Activated CD4-positive, alpha-beta T cell treated with anti-CD3 and anti-CD28 coated beads, Interleukin-2, amount 10 ng/mL, durations not matched to agents 7 days and 5 days (primary cell): ENCODE measurements at places on chromosomes 1 and 21.

DNA sequence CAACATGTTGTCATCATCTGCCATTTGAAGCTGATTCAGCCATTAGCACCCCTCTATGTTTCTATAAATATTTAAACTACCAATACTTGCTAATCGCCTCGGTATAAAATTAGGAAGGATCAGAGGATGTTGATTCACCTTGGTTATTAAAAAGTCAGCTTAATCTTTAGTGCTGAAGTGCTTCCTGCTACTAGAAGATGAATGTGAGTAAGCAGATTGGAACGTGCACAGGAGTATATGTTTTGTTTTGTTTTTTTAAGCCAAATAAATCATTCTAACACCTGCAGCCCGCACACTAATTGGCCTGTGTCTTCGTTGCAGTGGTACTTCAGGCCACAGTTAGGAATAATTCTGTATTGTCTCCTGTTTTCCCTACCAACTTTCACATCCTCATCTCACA is 485.7 kb downstream of the AJAP1 start:
- DNase-seq, result no peak

- no peak for DNase-seq
Measured at GRCh38 chr1:153515504-153516394, 20.0 kb downstream of the S100A6 start.

- no peak for DNase-seq
Measured at GRCh38 chr1:151940541-151940940, 31.2 kb upstream of the THEM4 start.

DNA sequence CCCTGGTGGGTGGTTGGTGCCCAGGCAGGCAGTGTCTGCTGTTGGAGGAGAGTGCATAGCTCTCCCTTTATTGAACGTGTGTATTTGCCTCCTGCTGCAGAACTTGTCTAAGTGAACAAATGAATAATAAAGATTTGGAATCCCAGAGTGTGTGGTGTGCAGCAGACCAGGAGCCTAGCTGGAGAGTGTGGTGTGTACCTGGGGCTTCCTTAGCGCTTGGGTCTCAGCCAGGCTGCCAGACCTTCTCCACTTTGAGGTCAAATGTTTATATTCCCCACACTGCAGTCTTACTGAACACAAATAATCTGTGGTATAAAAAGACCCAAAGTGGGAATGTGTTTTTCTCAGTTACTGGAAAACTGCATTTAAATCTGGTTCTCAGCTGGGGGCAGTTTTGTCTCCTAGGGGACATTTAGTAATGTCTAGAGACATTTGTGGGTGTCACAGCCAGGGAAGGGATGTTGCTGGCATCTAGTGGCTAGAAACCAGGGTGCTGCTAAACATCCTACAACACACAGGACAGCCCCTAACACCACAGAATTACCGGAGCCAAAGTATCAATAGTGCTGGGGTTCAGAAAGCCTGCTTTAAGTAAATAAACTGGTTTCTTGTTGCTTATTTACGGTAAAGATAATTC is 23.6 kb downstream of the SLC37A1 start:
- DNase-seq, result peak; percentile 36

- no peak for DNase-seq
Measured at GRCh38 chr1:44939061-44939460, 47.3 kb downstream of the EIF2B3 start.

GRCh38 chr21:38402291-38402690 is 96.0 kb downstream of the ERG start:
- DNase-seq, result no peak

DNA sequence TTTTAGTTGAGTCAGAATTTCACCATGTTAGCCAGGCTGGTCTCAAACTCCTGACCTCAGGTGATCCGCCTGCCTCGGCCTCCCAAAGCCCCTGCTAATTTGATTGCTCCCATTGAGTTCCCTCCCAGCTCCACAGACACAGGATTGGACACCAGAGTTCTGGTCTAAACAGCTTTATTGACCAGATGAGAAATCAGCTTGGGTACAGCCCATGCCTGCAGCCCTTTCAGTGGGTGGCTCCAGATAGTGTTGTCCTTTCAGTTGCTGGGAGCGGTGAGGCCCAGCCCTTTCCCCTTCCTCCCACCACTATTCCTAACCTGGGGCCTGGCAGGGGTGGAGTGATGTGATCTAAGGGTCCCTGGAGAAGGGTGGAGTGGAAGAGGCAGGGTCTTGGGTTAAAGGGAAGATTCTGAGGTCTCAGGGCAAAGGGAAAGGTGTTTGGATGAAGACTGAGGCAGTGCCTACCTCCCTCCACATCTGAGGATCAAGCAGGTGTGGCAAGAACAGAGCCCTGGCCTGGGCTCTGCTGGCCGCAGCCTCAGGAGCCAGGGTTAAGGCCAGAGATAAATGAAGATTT is 14.5 kb upstream of the PHLDA3 start:
- DNase-seq, result no peak

DNA sequence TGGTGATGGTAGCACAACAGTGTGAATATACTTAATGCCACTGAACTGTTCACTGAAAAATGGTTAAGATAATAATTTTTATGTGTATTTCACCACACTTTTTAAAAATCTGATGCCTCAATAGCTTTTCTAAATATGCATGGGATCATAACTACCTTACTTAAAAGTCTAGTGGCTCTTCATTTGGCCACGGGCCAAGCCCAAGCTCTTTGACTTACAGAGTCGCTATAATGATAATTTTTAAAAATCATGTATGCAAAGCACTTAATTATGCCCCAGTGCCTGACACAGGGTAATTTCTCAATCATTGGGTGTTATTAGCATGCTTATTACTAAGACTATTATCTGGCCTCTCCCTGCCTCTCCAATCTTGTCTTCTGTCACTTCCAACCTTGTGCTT is 7.6 kb upstream of the CNN3 start:
- no peak for DNase-seq

DNA sequence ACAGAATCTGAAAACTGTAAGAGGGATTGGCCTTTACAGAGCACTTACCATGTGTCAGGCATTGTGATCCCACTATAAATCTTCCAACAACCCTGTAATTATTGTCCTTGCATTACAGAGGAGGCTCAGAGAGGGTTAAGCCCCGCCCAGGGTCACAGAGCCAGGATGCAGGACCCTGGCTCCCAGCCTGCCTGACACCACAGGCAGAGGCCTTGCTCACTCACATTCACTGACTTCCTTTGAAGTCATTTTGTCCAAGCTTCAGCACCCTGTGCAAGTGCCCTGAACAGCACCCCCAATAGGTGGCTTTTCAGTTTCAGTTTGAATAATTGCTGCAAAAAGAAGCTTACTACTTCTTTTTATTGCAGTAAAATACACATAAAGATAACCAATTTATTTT is 256.8 kb upstream of the NFIA start:
- DNase-seq, result no peak

DNA sequence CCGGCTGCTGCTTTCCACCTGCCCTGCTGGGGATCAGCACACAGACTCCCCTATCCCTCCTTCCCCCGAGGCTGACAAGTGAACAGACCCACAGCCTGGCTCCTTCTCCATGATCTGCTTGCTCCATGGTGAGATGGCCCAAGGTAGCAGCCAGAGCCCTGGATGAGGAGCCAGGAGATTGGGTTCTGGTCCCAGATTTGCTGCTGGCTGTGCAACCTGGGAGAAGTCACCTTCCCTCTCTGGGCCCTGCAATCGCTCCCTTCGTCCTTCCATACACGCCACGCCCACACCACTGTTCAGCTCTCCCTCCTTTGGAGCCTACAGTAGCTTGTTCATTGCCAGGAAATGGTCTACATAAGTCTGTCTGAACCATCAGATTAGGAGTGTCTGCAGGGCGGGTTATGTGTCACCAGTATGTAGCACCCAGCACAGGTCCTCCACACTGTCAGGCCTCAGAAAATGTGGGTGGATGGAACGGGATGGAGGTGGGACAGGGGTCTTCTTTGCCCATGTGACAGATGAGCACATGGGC is 9.2 kb upstream of the EPHA8 start:
- DNase-seq, result no peak

DNA sequence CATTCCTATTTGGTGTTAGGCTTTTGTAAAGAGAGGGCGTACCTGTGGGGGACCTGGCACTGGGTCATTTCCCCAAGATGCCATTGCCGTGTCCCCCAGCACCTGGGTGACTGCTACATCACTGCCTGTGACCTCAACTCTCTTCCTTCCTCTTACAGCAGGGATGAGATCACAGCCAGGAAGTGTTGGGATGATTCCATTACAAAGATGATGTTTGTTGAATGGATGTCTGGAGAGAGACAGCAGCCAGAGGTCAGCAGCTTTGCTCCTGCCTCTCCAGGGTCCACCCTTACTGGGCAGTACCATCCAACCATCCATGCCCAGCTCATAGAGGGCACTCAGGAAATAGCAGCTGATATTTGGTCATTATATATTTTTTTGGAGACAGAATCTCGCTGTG is 35.1 kb downstream of the TMEM51 start:
- DNase-seq, result no peak

GRCh38 chr1:185646202-185646683 is 87.9 kb upstream of the HMCN1 start:
- no peak for DNase-seq

- DNase-seq, result peak; percentile 55
Measured at GRCh38 chr1:62841587-62842169, 57.7 kb downstream of the ATG4C start.

DNA sequence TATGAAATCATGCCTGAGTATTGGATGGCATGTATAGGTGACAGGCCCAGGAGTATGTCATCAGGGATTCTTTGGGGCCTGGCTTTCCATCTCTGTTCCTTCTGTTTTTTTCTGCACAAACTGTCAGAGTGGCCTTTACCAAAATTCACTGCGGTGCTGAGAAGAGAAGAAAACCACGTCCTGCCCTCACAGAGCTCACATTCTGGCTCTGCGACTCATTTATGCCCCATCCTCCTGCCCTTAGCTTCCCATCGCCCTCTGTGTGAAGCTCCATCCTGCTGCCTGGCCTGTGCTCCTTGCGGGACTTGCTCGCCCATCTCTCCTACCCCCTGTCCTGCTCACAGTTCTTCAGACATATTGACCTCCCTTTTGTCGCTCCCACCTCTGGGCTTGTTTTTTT is 73.4 kb downstream of the HUNK start:
- no peak for DNase-seq

DNA sequence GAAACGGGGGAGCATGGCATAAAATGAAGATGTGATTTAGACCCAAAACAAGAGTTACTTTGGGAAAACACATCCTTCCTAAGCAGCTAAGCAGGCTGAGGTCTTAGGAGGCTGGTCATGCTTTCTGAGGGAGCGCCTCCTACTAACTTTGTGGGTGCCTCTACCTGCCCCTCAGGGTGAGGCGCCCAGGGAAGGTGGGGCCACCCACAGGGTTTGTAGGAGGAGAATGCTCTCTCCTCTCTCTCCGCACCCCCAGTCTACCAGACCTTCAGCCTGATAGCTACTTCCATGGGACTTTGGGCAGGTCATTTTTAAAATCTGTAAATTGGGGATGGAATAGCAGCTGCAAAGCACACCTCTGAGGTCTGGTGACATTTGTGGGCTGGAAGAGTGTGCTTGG is 23.8 kb downstream of the SLC27A3 start:
- DNase-seq, result no peak

DNA sequence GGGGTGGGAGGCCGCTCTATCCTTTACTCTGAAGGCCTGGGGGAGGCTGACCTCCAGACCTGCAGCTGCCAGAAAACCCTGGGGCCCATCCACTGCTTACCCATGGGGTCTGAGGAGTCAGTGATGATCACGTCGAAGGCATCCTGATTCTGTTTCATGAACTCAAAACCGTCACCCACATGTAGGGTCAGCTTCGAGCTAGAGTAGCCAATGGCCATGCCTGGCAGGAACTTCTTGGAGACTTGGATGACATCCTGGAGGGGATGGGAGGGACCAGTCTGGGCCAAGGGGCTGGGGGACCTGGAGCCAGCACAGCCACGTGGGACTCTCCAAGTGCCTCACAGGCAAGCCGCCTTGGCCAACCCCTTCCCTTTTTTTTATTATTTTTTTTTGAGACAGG is 3.3 kb downstream of the SRM start:
- DNase-seq, result no peak

DNA sequence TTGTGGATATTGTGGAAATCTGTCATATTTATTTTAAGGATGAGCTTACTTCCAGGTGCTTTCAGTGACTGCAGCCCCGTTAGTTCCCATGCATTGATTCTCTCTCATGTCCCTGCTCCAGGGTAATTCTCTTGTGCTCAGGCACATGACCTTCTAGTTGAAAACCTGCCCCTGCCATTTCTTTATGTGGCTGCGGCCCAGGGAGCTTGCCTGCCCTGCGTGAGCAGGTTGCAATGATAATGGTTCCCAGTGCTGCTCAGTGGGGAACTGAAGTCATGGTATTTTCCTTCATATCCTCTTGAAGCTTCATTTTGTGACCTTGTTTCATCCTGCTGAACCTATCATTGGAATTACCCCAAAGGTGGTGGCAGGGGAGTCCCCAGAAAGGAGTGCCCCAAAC is 229.8 kb downstream of the DISC1 start:
- DNase-seq, result no peak

DNA sequence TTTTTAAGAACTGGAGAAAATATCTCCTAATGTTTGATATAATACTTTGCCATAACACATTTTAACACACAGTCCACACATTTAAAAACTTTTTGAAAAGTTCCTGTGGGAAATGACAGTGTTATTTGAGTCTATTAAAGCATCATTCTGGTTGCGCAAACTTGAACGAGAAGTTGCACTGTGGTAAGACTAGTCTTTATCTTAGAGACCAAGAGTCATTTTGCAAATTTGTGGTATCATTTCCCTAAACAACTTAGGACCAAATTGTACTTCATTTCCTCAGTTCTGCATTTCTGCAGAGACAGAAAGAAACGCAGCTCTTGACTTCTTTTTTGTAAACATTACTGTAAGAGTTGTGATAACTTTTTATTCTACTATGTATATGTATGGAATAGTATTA is at the start of gene RGS18:
RGS18 (plus strand) TSS at position 282 of the 400 bp plus-strand sequence. CDS start 176 bp downstream, outside the sequence.
- no peak for DNase-seq

- DNase-seq, result no peak
Measured at GRCh38 chr1:210736713-210737112, 397.2 kb downstream of the KCNH1 start.

GRCh38 chr1:234617986-234618736 is 8.2 kb upstream of the IRF2BP2 start:
- DNase-seq, result no peak

DNA sequence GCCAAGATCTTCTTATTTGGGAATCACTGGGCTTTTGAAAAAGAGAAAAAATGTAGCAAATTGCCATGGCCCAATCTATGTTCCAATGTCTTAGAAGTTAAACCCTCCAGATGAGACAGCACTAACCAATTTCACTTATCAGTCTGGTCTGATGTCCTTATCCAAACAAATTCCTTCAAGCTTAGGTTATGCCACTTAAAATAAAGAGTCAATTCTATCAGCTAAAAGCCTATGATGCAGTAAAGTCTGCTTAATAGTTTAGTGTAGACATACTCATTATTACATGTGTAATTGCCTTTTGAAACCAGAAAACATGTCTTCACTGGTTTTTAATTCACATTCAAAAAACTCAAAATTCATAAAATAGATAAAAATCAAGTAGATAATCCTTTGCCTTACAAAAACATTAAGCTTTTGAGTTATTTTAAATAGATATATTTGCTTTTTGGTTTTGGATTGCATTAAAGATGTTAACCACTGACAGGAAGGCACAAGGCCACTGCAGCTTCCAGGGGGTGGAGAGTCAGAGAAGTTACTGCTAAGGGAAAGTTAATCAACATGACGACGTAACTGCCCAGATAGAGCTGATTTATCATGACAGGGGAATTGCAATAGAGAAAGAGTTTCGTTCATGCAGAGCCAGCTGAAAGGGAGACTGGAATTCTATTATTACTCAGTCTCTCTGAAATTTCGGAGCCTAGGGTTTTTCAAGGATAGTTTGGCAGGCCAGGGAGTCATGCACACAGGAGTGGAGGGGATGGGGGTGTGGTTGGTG is 106.1 kb downstream of the MAP3K21 start:
- DNase-seq, result no peak
